ENCODE measurements at places on chromosomes 3 and 15. TPM values are rescaled to one million over a fixed set of nuclear protein-coding genes. Genes with fewer than 3 reads are reported as not detected.

DNA sequence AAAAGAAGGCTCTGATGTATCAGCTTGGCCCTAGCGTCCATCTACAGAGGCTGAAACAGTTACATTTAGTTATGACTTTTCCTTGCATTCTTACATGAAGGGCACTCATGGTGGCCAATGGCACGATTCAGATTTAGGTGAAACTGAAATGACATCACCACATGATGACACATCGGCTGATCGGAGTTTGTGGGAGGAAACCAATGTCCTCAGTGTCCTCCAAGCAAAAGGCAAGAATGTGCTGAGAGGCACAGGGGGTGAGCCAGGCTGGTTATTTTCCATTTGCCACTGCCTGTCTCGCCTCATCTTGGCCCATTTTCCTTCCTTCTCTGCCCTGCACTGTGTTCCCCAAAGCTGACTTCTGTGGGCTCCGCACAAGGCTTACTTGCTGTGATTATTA is 34.4 kb downstream of the TARS3 start:
- H3K27me3 ChIP-seq: no peaks in the 10 kb centered on the region
- no peak for DNase-seq
- H3K36me3 ChIP-seq: no peaks in the 10 kb centered on the region
- H3K4me1 ChIP-seq: no peaks in the 10 kb centered on the region
- H3K27ac ChIP-seq: no peak overlapping the region

GRCh38 chr3:184822654-184823053 is 10.7 kb downstream of the VPS8 start:
- H3K27ac ChIP-seq: no peak overlapping the region
- H3K27me3 ChIP-seq: no peaks in the 10 kb centered on the region
- no peak for DNase-seq
- no peaks in the 10 kb centered on the region for H3K4me1 ChIP-seq
- H3K4me3 ChIP-seq: no peak overlapping the region
- peaks cover 16% of the 10 kb centered on the region for H3K36me3 ChIP-seq

The ALAS1 gene
- total RNA-seq: 28.3 TPM

The PIERCE2 gene
- total RNA-seq: 1.2 TPM

DNA sequence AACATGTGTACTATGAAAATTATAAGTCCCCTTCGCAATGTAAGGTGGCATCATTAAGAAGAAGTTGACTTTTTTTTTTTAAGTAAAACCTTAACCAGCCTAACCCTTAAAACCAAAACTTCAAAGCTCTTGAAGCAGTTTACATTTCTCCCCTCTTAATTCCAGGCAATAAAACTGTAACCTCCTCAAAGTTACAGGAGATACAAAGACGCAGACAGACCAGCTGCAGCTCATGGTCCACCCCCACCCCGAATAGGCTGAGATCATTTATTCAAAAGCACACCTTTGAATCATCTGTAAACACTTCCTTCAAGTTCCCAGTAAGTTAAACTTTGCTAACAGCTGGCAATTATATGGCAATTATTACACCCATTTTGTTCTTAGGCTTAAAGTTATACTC is 414.5 kb downstream of the ERC2 start:
- H3K36me3 ChIP-seq: no peaks in the 10 kb centered on the region
- no peaks in the 10 kb centered on the region for H3K27me3 ChIP-seq
- H3K4me1 ChIP-seq: no peaks in the 10 kb centered on the region
- H3K4me3 ChIP-seq: no peak overlapping the region
- no peak for DNase-seq

DNA sequence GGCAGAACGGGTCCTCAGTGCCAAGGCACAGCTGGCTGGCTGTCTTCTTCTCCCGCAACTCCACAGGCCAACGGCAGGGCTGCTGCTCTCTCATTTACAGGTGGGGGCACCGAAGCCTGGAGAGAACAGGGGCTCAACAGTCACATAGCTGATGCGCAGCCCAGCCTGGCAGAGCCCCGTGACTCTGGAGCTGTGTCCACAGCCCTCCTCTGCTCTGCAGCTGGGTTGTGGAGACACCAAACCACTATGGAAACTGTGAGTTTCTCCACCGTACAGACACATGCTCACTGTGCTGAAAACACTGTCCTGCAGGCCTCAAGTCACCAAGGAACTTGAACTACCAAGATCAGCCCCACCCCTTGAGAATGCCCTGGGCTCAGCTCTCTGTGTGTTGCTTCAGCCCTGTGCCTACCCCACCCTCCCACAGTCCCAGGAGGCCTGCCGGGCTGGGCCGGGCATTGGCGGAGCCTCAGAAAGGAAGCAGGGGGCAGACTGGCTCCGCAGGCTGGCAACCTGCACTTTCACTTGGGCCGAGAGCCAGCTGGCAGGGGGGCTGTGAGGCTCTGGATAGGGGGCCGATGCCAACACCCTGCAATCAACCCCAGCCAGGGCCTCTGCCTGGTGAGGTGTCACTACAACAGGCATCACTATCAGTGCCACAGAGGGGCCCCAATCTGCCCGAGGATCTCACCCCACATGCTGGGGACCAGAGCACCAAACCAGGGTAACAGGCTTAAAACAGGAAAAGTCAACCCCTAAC is 113.7 kb upstream of the RPL32 start:
- DNase-seq: peak; percentile 87
- no peak overlapping the region for H3K4me3 ChIP-seq

DNA sequence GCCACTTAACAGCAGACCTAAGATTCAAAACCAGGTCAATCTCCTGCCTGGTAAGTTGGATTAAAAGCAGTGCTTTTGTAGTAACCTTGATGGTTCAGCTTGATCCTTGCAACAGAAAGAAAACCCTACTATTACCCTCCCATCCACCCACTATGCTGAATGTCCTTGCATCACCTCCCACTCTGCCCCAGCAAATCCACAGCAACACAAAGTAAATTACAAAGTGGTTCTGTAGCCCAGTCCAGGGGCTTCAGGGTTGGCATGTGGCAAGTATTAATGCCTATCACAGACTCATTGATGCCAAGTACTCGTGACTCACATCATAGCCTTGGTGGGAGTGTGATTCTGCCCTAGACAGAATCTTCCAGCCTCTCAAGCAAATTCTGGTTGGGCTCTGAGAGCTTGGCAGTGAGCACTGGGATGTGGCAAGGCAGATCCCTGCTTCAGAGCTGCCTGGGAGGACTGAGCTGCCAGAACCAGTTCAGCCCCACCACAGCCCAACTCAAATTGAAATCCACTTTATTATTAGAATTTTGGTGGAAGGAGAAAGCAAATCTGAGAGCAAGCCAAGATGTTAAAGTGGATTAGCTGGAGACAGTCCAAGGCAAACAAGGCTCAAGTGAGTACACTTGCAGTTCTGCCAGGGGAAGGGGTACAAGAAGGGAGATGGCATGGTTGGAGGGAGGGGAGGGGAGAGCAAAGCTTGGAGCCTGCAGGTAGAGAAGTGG is 225.8 kb upstream of the UMPS start:
- peaks cover 3% of the 10 kb centered on the region for H3K27me3 ChIP-seq
- H3K27ac ChIP-seq: no peak overlapping the region
- no peak overlapping the region for H3K4me3 ChIP-seq
- H3K4me1 ChIP-seq: no peaks in the 10 kb centered on the region

The SPATA12 gene
- not detected for total RNA-seq

- H3K27me3 ChIP-seq: no peaks in the 10 kb centered on the region
- H3K4me1 ChIP-seq: no peaks in the 10 kb centered on the region
- no peak overlapping the region for H3K27ac ChIP-seq
- no peak overlapping the region for H3K4me3 ChIP-seq
Observed at GRCh38 chr3:115666920-115667737, 43.8 kb downstream of the GAP43 start.

The ACP3 gene
- 0.39 TPM for total RNA-seq

DNA sequence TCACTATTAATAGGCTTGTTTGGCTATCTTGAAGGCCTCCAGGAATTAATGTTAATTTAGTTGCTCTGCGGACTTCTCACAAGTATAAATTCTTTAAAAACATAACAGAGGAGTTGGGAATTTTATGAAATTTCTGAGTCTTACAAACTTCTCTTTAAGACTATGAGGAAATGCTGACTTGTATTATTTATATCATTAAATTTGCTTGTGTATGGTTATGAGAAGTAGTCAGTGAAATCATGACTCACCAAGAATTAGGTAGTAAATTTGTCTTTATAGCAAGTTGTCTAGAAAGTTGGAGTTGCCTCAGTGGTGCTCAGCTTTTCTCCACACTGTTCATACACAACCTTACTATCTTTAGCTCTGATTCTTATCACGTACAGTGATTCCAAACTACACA is 26.5 kb downstream of the PHLDB2 start:
- no peaks in the 10 kb centered on the region for H3K4me1 ChIP-seq
- no peak for DNase-seq
- no peaks in the 10 kb centered on the region for H3K36me3 ChIP-seq

DNA sequence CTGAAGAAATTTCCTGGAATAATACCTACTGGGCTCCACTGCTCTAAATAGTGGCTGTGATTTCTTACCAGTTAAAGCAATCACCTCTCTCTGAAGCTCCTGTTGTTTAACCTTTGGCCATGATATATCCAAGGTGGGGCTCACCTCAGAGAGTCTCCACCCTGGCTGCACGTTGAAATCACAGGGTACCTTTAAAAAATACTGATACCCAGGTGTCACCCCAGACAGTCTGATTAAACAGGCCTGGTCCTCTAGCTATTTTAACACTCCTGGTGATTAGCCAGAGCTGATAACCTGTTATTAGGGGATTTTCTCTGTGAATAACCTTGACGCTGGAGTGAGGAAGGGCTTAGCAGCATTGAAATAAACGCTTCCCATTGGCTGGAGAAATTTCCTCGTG is 22.3 kb upstream of the ZBTB38 start:
- no peaks in the 10 kb centered on the region for H3K27me3 ChIP-seq
- no peaks in the 10 kb centered on the region for H3K36me3 ChIP-seq
- H3K4me1 ChIP-seq: no peaks in the 10 kb centered on the region
- no peak overlapping the region for H3K27ac ChIP-seq

GRCh38 chr15:33675246-33675645 is 293.1 kb upstream of the CHRM5 start:
- no peaks in the 10 kb centered on the region for H3K36me3 ChIP-seq
- no peak for DNase-seq
- H3K4me1 ChIP-seq: no peaks in the 10 kb centered on the region
- H3K27ac ChIP-seq: no peak overlapping the region

DNA sequence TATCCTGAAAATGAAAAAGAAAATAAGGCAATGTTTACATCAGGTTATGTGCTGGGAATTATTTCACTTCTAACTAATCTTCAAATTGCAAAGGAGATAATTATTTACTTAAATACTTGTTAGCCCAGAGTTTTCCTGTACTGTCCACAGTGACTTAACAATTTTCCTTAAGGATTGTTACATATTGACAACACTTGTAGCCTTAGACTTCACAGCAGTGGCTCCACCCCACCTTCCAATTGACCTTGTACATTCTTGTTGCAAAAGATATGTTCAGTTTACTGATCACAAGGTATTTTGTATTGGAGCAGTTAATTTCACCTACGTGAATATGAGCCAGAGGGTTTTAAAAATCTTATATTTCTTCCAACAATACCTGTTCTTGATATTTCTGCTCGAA is 376.9 kb downstream of the CNTN6 start:
- H3K27me3 ChIP-seq: no peaks in the 10 kb centered on the region
- no peak for DNase-seq
- no peaks in the 10 kb centered on the region for H3K4me1 ChIP-seq
- H3K36me3 ChIP-seq: no peaks in the 10 kb centered on the region

DNA sequence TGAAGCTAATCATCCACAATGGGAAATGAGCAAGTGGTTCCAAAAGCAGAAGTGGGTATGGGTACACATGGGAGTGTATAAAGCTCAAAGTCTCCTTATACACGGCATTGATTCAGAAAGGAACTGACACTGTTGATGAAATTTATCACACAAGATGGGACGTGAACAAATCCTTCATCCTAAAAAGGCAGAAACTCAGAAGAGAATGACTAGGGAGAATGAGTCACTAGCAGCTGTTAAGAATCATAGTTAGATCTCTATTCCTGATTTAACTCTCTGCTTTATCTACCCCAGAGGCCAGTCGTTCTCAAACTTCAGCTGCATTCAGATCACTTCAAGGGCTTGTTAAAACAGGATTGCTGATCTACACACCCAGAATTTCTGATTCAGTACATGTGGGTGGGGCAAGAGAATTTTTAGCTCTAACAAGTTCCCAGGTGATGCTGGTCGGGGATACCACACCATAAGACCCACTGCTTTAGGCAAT is 97.7 kb upstream of the PHLDB2 start:
- no peak overlapping the region for H3K27ac ChIP-seq
- no peaks in the 10 kb centered on the region for H3K4me1 ChIP-seq
- H3K36me3 ChIP-seq: no peaks in the 10 kb centered on the region

GRCh38 chr3:129795186-129796010 is 98.1 kb downstream of the TMCC1 start:
- H3K27ac ChIP-seq: no peak overlapping the region
- no peaks in the 10 kb centered on the region for H3K36me3 ChIP-seq
- DNase-seq: no peak

GRCh38 chr3:167839460-167840134 is 104.1 kb downstream of the SERPINI1 start:
- H3K4me1 ChIP-seq: peaks cover 16% of the 10 kb centered on the region
- H3K4me3 ChIP-seq: no peak overlapping the region
- H3K36me3 ChIP-seq: no peaks in the 10 kb centered on the region
- no peak for DNase-seq

The CCR9 gene
- 0.76 TPM for total RNA-seq

The UNC13C gene
- total RNA-seq: not detected

- H3K4me3 ChIP-seq: no peak overlapping the region
- no peaks in the 10 kb centered on the region for H3K36me3 ChIP-seq
- no peaks in the 10 kb centered on the region for H3K27me3 ChIP-seq
- no peaks in the 10 kb centered on the region for H3K4me1 ChIP-seq
Observed at GRCh38 chr3:99342383-99342782, 296.0 kb upstream of the COL8A1 start.

DNA sequence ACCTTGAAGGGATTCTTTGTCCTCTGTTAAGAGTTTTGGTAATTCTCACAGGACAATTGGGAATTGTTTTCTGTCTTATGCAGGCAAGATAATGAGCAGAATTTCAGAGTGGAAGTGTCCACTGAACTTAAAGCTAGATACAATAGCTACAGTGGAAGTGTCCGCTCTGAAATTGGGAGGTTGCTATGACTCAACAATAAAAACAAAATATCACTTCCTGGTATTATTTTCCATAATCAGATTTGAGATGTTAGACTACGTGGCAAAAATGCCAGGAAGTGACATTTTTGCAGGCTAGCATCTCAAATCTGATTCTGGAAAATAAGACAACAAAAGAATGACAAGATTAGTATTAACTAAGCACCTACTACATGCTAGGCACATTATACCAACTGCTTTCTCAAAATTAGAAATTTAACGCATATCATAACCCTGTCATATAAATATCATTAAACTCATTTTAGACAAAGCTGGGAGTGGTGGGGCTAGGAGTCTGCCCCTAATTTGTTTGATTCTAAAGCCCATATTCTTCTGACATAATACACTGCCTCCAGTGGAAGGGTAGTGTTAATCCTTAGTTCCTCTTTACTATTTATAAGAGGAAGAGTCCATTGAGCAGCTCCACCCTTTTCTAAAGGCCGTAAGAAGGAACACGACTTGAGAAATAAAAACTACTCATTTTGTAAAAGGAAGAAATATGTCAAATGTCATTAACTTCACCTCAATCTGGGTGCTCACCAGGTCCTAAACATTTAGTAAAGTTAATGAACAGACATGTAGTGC is 266.9 kb upstream of the STT3B start:
- no peak overlapping the region for H3K27ac ChIP-seq
- no peaks in the 10 kb centered on the region for H3K27me3 ChIP-seq
- no peak overlapping the region for H3K4me3 ChIP-seq

- H3K27ac ChIP-seq: no peak overlapping the region
- DNase-seq: no peak
- H3K4me3 ChIP-seq: no peak overlapping the region
- no peaks in the 10 kb centered on the region for H3K27me3 ChIP-seq
Observed at GRCh38 chr15:101522091-101522490, 32.6 kb upstream of the PCSK6 start.

GRCh38 chr3:66473692-66474091 is 27.1 kb downstream of the LRIG1 start:
- H3K36me3 ChIP-seq: no peaks in the 10 kb centered on the region
- peaks cover 12% of the 10 kb centered on the region for H3K4me1 ChIP-seq
- no peaks in the 10 kb centered on the region for H3K27me3 ChIP-seq
- no peak overlapping the region for H3K4me3 ChIP-seq

The NAALADL2 gene
- total RNA-seq: not detected
